ENCODE measurements at places on chromosomes 1 and 21.

DNA sequence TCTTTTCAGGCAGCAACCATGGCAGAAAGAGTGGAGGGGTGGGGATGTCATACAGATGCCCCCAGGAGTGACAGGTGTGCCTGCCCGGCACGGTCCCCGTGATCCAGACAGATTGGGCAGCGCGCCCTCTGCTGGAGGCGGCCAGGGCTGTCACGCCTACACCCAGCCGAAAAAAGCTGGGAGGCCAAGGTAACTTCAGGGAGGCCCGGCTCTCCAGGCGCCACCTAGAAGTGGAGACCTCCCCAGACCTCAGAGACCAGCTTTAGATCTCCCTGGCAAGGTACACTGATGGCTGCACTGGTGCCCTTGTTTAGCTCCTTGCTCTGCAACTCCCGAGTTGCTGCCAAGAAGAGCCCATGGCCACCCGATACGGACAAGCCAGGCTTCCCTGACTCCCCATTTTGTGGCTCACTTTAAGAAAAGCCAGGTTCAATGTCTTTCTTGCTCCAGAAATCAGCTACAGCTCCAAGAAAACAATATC is 6.6 kb downstream of the GOLT1A start:
- DNase-seq = peak; percentile 75

- no peak for DNase-seq
These were observed 49.6 kb downstream of the KCNK2 start for GRCh38 chr1:215132156-215132555.

DNA sequence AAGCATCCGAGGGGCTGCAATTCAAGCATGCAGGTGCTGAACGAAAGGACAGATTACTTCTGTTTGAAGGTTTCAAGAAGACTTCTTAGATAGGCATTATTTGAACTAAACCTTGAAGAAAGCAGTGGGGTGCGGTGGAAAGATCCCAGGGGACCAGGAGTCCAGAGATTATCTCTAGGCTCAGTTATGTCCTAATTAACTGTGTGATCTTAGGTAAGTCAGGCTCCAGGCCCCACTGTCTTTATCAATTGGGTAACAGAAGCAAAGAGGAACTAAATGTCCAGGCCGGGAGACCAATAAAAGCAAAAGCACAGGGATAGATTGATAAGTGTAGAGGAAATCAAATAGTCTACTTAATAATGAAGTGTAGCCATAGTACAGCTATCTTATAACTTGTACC is 72.9 kb upstream of the CDC42BPA start:
- no peak for DNase-seq

- no peak for DNase-seq
These were observed 26.3 kb downstream of the AHDC1 start for GRCh38 chr1:27577504-27578188.

DNA sequence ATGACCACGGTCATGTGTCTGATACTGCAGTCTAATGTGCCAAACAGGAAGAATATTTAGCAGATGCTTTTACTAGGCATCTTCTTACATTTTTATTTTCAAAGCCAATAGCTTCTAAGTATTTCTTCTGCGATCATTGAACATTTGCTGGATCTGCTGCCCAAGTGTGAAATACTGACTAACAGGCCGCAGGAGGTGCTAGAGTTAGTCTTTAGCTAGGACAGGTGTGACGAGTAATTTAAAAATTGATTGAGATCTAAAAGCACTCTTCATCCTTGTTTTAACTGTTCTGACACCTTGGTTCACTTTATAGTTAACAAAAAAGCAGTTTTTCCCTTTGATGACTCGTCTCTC is 748 bp upstream of the FAM78B start:
- DNase-seq = no peak

DNA sequence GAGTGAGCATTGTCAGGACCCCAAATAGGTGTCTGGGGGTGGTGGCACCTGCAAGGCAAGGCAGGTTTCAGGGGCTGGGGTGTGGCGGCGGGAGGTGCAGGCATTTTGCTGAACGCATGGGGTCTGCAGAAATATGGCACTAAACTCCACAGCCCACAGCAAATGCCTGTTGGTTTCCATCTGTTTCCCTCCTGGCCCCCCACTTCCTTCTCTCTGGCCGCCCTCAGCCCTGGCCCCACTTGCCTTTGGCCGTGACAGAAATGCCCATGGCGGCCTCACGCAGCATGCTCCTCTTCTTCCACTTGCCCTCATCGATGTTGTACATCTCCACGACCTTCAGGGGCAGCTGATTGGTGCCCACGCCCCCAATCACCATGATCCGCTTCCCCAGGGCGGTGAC is 13.7 kb downstream of the KLHDC8A start:
- no peak for DNase-seq

DNA sequence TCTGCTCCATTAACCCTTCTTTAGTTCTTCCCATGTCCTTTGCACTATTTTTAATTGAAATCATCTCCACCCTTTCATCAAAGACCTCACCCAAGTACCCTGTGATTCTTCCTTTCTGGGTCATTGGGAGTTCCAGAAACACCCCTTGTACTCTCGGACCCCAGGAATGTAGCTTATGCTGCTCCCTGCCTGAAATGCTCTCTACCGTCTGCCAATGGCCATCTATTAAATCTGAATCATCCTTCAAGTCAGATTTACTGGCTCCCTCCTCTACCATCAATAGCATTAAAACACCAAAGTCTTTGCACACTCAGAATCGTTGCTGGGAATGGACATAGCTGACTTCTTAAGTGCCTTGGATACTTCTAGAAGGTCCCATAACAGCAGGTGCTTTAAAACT is 73.2 kb upstream of the GADD45A start:
- DNase-seq = no peak

DNA sequence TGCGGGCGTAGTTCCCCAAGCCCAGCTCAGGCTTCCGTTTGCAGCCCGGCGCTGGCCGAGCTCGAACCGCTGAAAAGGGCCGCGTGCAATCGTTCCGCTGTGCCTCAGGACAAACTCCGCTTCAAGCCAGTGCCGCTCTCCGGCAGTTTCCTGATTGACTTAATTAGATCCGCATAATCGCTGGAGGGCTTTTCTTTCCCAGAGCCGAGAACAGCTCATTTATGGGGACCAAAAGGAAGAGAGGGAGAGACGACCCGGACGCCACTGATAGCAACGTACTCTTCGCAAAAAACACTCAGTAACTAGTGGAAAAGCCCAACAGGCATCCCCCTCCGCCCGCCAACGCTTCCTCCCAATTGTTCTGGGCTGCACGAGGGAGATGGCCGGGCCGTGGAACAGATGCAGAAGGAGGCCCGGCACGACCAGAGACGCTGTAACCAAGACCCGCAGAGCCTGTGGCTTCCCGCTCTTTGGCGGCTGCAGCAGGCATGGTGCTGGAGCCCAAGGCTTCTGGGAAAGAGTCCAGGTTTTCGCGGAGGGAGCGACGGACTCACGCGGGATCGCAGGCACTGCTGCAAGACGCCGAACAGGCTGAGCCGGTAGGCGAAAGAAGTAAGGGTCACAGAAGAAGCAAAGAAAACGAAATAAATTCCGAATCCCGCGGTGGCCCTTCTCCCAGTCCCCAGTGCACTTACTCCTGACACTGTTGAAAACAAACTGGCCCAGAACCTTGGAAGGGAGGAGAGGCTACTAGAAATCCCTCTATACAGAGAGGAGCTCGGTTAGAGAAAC is 3.6 kb upstream of the FOXD2 start:
- DNase-seq = no peak

DNA sequence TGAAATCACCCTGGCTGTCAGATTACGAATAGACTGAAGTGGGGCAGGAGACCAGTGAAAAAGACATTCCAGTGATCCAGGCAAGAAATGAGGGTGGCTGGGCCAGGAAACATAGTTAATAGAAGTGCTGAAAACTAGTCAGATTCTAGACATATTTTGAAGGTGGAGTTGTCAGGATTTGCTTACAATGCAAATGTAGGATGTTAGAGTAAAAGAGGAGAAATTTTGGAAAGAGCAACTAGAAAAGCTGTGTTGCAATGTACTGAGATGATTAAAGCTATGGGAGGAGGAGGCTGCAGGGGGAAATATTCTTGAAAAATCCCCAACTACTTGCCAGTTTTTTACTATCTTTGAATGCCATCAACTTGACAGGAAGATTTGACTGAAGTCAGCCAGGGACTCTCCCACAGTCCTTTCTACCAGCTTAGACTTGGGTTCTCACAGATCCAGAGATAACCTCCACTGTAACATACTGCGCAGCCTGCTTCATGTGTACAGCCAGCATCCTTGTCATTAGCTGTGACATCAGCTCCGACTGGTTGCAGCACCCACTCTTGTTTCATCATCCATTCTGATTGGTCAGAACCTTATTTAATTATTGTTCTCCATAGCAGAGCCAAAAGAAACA is 109.7 kb downstream of the TSEN15 start:
- DNase-seq = no peak

DNA sequence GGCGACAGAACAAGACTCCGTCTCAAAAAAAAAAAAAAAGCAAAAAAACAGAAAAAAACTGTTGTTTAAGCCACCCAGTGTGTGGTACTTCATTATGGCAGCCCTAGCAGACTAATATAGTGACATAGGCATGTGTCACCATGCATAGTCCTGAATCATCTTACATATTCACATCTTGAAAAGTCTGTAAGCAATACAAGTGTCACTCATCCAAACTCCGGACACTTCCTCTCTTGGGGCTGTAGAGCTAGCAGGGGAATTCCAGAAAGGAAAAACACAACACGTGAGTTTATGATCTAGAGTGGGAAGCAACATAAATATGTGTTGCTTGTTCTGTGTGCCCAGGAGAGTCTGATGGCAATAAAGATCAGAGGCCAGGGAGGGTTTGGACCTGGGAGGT is 81.6 kb upstream of the KCNE2 start:
- no peak for DNase-seq

- no peak for DNase-seq
These were observed 11.8 kb upstream of the PIGM start for GRCh38 chr1:160043543-160043942.

GRCh38 chr1:2322065-2322571 is 69.2 kb downstream of the MORN1 start:
- no peak for DNase-seq

DNA sequence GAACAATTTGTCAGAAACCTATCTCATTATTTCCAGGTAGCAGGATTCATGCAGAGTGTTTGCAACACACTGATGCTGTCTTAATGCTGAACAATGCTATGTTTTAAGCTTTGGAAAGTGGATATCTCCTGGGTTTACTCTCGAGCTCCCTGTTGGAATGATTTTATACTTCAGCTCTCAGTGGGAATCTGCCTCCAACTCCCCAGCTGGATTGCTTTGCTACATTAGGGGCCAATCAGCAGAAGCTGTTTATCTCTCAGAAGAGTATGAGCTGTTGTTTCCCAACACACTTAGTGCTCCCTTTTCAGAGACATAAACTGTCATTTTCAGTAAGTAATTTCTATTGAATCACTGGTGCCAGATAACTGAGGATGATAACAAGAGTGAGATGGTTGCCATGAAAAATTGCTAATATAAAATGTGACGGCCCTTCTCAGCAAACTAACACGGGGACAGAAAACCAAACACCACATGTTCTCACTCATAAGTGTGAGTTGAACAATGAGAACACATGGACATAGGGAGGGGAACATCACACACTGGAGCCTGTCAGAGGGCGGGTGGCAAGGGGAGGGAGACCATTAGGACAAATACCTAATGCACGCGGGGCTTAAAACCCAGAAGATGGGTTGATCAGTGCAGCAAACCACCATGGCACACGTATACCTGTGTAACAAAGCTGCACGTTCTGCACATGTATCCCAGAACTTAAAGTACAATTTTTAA is 265.9 kb upstream of the RUNX1 start:
- no peak for DNase-seq

DNA sequence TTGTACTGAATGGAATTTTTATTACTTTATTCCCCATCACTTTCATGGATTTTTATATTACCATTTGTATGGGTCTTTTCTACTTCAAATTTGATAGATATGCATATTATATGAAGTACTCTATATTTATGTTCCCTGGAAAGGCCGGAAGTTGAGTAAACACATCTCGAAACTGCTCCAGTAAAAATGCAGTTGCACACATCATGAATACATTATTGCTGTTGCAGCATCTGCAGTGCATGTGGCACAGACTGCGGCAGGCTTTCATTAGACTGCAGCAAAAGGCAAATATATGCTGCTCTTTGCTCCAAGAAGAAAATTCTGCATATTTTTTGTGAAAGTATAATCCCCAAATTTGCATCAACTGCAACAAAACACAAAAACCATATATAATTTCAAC is 48.7 kb upstream of the LRRC7 start:
- no peak for DNase-seq

GRCh38 chr1:30612536-30613065 is 110.8 kb downstream of the MATN1 start:
- no peak for DNase-seq

GRCh38 chr1:12244078-12244477 is 14.2 kb downstream of the VPS13D start:
- DNase-seq = peak; percentile 38

DNA sequence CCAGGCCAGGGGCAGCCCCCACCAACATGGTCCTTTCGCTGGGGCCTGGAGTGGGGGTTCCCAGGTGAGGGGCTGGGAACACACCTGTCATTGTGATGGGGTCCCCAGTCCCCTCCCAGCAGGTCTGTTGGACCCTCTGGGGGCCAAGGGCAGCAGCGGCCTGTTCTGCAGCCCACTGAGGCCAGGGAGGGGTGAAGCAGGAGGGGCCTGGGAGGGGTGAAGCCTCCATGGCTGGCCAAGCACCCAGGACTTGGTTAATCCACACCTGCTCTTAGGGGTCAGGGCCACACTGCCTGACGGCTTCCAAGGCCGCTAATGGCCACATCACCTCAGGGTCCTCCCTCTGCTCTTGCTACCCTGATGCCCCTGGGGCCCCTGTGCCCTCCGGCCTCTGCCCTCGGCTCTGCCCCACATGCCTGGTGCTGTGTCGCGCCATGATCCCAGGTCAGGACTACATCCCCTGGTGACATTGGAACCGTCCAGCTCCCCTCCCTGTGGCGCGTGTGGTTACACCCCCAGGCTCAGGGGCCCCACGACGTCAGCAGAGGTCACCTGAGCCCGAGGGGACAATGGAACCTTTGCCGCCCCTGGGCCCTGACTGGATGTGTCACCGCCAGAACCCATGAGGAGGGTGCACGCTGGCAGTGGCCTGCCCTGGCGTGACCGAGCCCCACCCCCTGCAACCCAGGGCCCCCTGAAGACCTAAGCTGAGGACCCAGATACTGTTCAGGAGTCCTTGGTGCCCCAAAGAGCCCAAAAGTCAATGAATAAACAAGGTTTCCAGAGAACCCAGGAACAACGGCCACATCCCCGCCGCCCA is 7.0 kb downstream of the TNFRSF18 start:
- peak; percentile 20 for DNase-seq

DNA sequence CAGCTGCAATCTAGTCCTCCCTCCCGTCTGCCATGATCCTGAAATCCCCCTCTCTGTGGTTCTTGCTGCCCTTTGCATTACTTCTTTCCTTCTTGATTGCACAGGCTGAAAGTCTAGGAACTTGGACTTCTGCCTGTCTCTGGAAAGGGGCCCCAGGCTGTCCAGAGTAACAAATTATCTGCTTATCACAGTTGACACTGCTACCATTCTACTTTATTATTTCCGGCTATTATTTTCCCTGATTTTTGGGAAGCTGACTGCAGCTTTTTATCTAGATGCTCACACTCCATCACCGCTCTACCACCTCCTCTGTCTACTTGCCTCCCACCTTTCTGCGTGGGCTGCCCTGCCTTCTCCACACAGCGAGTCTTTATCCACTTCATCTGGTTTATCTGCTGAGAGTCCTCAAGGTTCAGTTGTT is 202.1 kb upstream of the PLXNA2 start:
- no peak for DNase-seq
